Fibroblast of lung (primary cell): ENCODE measurements at places on chromosomes 7 and 10. TPM values are rescaled to one million over a fixed set of nuclear protein-coding genes. Genes with fewer than 3 reads are reported as not detected.

ZPBP gene
- total RNA-seq, result not detected in 2 replicates

- H3K4me1 ChIP-seq, result no peaks in the 10 kb centered on the region
- no peak overlapping the region for H3K27ac ChIP-seq
- H3K36me3 ChIP-seq, result no peaks in the 10 kb centered on the region
- no peaks in the 10 kb centered on the region for H3K27me3 ChIP-seq
These were observed 39.4 kb downstream of the ADRB1 start for GRCh38 chr10:114083040-114083439.

GRCh38 chr7:137081321-137082093, 213.1 kb downstream of the CHRM2 start:
- H3K27ac ChIP-seq, result no peak overlapping the region
- H3K27me3 ChIP-seq, result no peaks in the 10 kb centered on the region
- no peak overlapping the region for H3K4me3 ChIP-seq
- peak; percentile 98 for DNase-seq
- H3K4me1 ChIP-seq, result peaks cover 13% of the 10 kb centered on the region
- H3K36me3 ChIP-seq, result no peaks in the 10 kb centered on the region

DNA sequence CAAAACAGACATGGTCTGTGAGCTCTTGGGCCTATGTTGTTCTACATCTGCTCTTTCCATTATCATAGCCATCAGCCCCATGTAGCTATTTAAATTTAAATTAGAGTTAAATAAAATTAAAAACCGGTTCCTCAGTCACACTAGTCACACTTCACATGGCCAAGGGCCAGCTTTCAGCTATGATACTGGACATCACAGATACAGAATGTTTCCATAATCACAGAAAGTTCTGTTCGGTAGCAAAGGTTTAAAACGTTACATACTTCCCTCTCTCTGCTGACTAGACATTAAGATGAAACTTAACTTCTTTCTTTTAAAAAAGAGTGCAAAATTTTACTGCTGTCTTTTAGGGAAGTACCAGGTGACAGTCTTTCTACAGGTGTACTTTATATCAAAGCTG, 43.0 kb downstream of the SRPK2 start:
- H3K27me3 ChIP-seq, result no peaks in the 10 kb centered on the region
- no peak overlapping the region for H3K4me3 ChIP-seq
- no peak for DNase-seq
- H3K27ac ChIP-seq, result no peak overlapping the region

- DNase-seq, result no peak
- H3K4me3 ChIP-seq, result no peak overlapping the region
- H3K4me1 ChIP-seq, result no peaks in the 10 kb centered on the region
- H3K27ac ChIP-seq, result no peak overlapping the region
- H3K27me3 ChIP-seq, result no peaks in the 10 kb centered on the region
These were observed 89.5 kb downstream of the LHPP start for GRCh38 chr10:124551097-124551496.

DNA sequence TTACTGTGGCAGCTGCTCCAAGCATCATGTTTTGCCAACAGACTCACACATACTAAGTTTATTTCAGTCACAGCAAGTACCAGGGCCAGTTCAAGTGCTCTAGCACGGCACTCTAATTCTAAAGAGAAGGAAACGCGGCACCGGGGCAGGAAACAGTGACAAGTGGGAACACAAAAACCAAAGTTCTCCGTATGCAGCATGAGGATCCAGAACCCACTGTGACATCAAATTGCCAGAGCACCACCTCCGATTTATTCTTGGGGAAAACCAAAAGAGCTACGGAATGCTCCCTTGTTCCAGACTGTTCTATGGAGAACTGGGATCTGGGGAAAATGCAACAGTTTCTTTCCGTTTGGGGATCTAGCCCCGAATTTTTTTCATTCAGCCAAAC, 448 bp upstream of the PTER start:
- no peaks in the 10 kb centered on the region for H3K36me3 ChIP-seq
- peaks cover 3% of the 10 kb centered on the region for H3K4me1 ChIP-seq
- H3K4me3 ChIP-seq, result peak overlapping the region; percentile 69
- H3K27me3 ChIP-seq, result no peaks in the 10 kb centered on the region

- H3K27ac ChIP-seq, result no peak overlapping the region
- peak; percentile 1 for DNase-seq
- H3K36me3 ChIP-seq, result no peaks in the 10 kb centered on the region
- no peaks in the 10 kb centered on the region for H3K27me3 ChIP-seq
These were observed 107.2 kb upstream of the RELN start for GRCh38 chr7:104096683-104097082.

- H3K27me3 ChIP-seq, result no peaks in the 10 kb centered on the region
- no peak overlapping the region for H3K4me3 ChIP-seq
- no peak for DNase-seq
- no peaks in the 10 kb centered on the region for H3K4me1 ChIP-seq
- no peaks in the 10 kb centered on the region for H3K36me3 ChIP-seq
These were observed 35.6 kb downstream of the ANKRD16 start for GRCh38 chr10:5854131-5854475.

DNA sequence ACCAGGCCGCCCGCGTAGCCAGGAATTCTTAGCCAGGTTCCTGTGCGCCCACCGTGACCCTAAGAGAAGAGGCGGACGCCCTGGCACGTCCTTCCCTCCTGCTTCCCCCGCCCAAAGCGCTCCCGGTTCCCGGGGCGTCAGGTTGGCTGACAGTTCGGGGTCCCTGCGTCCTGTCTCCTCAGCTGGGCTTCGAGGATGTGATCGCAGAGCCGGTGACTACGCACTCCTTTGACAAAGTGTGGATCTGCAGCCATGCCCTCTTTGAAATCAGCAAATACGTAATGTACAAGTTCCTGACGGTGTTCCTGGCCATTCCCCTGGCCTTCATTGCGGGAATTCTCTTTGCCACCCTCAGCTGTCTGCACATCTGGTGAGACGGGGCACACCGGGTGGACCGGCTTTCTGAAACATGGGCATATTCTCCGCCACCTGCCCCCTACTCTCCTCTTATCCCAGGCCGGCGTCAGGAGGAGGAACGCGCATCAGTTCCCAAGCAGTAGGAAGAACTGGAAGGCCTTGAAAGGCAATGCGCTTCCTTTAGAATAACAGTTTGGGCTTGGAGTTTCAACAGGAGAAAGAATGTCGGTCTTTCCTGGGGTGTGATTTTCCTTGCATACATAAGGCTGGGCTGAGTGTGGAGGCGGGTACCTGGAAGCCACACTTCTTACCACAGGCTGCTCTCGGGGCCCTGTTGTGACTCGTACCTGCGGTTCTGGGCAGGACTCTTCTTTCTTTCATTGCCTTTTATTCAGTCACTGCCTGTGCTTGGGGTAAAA, 728 bp downstream of the CAV2 start:
- no peaks in the 10 kb centered on the region for H3K36me3 ChIP-seq
